ENCODE measurements at places on chromosomes 7 and 10. TPM values are rescaled to one million over a fixed set of nuclear protein-coding genes. Genes with fewer than 3 reads are reported as not detected.

- no peak for DNase-seq
Observed at GRCh38 chr10:74787457-74787856, 38.9 kb upstream of the KAT6B start.

GRCh38 chr7:20778063-20778721 lies 8.5 kb downstream of the SP8 start:
- DNase-seq = peak; percentile 47

- DNase-seq = no peak
Observed at GRCh38 chr10:102195296-102195870, 30.7 kb upstream of the ELOVL3 start.

GRCh38 chr7:113109718-113110117 lies 8.6 kb downstream of the SMIM30 start:
- no peak for DNase-seq

DNA sequence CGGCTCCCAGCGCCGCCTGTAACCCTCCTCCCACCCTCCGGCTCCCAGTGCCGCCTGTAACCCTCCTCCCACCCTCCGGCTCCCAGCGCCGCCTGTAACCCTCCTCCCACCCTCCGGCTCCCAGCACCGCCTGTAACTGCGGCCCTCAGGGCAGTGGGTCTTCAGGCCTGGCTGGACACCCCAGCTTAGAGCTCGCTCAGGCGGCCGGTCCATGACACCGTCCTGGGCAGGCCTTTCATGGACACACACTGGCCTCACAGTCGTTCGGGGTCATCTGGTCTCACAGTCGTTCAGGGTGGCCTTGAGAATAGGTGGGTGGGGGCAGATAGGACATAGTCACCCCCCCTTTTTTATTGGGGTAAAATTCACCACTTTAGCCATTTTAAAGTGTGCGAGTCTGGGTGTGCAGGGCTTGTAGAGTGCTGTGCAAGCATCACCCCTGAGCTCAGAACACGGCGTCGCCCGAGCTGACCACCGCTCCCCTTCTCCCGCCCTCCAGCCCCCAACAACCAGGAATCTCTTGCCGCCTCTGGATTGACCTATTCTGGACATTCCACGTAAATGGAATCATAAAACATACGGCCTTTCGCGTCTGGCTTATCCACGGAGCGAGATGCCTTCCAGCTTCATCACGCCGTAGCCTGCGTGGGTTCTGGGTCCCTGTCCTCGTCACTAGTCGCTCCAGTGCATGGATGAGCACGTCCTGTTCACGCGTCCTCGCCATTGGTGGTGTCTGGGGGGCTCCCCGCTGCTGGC lies 41.1 kb upstream of the CFAP46 start:
- DNase-seq = no peak

DNA sequence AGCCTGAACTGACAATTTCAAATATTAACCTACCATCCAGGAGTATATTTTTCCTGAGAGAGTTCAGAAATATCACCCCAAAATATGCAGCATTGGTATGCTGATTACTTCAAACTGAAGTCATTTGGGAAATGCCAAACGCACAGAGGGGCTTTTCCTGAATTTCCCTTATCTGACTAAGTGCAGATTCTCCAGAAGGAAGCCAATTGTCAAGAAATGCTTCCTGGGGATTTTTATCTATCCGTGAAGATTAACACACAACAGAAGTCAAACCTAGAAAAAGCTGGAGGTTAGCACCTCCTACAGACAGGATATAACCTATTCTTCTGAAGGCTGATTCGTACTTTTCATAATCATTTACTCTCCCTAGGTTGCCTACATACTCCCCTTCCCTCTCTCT lies 91.0 kb downstream of the AKR1D1 start:
- DNase-seq = no peak

DNA sequence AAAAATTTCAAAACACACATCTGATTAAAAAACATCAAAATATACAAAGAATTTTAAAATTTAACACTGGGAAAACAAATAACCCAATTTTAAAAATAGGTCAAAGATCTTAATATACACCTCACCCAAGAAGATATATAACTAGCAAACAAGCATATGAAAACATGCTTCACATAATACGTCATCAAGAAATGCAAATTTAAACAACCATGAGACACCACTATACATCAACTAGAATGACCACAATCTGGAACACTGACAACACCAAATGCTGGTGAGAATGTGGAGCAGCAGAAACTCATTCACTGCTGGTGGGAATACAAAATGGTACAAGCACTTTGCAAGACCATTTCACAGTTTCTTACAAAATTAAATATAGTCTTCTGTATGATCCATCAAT lies 498.4 kb downstream of the IPMK start:
- DNase-seq = no peak

HOXA10 gene
- total RNA-seq = not detected

DNA sequence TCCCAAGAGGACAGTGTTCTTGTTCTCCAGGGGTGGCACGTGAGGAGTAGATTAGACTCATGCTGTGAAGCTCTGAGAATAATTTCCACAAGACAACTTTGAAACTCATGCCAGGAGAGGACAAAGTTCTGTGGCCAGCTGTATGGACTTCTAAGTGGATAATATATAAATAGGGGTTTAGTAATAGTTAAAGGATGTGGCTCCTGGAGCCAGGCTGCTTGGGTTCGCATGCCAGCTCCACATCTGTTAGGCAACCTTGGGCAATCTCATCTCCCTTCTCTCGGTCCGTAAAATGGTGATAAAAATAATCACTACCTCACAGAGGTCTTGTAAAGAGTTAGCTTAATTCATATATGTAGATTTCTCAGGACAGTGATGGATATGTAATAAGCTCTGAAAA lies 35.8 kb downstream of the ACSL5 start:
- no peak for DNase-seq
